ENCODE measurements at places on chromosomes 7 and 10.

DNA sequence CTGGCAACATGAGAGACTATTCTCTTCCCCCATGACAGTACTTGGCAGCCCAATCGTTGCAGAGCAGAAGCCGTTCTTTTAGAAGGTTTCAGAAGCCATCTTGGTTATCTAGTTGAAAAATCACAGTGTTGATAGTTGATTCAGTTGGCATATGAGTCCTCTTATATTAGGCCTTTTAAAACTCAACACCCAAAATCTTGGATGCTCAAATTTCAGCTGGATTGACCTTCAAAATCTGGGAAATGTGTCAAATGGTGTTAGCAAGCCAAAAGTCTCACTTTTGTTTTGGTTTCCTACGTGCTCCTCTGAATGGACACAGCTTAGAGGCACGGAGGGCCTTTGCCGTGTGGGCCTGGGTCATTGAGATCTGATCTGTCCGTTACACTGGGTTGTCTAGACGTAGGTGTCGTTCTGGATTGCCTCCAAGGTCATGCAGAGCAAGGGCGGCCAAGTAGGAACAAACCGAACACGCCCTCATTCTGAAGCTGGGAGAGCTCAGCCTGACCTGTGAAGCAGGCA, 59.3 kb upstream of the BMPER start:
- DNase-seq = no peak

- no peak for DNase-seq
These were observed 657.3 kb downstream of the TYW1 start for GRCh38 chr7:67653856-67654454.

- DNase-seq = no peak
These were observed 24.6 kb downstream of the HTR5A start for GRCh38 chr7:155094636-155095135.

DNA sequence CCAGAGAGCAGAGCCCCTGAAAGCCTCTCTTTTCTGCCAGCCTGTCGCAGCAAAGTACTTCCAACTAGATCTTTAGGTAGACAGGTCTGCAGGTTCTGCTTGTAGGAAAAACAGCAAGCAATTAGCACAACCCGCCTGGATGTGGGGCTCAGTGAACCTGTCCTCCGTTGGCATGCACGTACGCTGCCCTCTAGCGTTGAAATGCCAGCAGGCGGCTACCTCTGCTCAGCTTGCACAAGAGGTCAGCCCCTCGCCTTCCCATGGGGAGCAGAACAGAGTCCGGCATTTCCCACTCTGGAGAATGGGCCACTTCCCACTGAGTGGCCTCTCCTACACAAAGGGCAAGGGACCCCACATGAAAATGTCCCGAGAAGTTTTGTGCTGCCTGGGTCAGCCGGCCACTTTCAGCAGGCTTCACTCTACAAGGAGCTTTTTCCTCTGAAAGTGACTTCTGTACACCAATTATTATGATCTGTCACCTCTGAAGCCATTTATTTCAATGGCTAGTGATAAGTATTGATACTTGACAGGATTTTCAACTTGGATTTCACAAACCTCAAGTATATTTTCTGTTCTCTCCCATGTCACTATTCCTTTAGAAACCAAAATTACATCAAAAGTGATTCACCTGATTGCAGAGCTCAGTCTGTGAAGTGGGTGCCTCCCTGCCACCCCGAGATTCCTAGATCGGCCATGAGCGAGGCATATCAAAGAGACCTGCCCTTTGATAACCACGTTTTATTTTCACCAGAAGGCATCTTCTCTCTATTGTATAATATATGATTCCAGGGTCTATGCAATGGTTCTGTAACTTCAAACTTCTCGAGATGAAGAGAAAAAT, 56.7 kb downstream of the JCAD start:
- peak; percentile 71 for DNase-seq

DNA sequence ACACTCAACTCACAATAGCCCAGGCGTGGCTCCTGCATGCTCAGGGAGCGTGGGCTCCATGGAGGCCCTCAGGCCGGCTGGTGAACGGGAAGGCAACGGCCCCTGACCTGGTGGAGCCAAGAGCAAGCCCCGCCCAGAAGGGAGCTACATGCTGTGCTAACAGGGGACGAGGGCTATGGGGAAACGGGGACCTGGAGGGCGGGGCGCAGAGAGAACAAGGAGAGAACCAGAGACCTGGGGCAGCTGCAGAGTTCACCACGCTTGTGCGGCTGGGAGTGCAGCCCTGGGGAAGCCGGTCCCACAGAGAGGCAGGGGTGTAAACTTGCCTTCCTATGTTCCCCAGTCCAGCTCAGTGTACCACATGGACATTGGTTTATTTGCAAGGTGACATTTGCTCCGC, 69.2 kb upstream of the PPP2R2D start:
- no peak for DNase-seq

DNA sequence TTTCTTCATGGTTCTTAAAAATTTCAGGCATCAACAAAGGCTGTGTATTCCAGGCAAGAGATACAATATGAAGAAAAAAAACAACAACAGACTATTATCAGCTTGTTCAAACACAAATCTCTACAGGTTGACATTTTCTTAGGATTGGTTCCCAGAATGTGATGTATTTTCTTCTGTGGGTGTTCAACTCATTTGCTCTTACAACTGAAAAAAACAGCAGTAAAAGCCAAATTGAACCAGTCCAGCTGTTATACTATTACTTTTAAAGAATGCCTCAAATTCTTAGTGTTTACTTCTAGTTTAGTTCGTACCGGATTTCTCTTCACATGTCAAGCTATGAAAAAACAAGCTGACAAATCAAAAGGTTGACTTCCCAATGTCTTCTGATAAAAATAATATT, 60.7 kb downstream of the CNTNAP2 start:
- no peak for DNase-seq

GRCh38 chr7:132207782-132208181, 368.5 kb downstream of the PLXNA4 start:
- no peak for DNase-seq

DNA sequence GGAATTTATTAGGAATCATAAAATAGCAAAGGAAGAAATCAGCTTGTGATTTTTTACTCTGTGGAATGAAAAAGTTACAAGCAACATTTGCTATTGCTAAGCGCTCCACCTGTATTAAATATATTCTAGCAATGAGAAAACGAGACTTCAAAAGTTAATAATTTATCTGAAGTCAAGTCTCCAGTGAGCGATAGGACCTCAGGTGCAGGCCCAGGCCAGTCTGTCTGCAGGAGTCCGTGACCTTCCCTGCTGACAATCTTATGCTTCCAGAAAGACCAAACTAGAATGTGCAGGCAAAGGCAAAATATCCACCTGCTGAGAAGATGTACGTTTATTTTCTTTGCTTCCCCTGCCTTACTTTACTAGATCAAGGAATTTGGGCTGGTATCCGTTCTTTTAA, 22.7 kb downstream of the MRC1 start:
- no peak for DNase-seq

GRCh38 chr10:124000792-124001201, 92.6 kb downstream of the CHST15 start:
- DNase-seq = no peak

GRCh38 chr10:49398986-49399385, 3.1 kb upstream of the DRGX start:
- no peak for DNase-seq

DNA sequence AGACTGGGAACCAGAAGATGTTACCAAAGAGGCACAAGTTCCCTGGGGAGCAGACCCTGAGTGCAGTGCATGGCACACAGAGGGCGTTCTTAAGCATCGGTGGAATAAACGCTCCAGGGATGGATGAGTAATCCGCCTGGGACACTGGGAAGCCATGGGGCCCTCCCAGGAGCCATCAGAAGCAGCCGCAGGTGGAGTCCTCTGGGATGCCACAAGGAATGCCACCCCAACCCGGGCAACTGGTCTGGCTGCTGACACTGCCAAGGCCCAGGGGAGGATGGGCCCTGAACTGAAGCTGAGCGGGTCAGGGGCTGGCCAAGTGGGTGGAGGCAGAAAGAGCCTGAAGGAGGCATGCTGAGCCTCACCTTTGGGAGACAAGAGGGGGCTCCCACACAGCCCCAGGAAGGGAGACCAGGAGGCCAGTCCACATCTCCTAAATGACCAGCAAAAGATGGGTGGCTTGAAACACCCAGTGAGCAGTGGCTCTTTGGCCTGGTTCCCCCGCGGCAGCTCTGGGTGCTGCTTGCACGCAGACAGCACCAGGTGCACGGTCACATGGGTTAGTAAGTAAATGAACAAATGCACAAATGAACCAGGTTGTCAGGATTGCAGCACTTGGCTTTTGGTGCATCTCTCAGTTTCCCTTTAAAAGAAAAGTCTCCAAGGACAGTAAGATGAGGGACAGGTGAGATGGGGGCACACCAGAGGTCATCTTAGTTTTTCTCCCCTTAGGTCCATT, 141.3 kb upstream of the ZMIZ1 start:
- DNase-seq = no peak

GRCh38 chr7:94297397-94297838, 97.3 kb upstream of the COL1A2 start:
- DNase-seq = no peak

GRCh38 chr10:99798031-99798430, 15.6 kb downstream of the ABCC2 start:
- no peak for DNase-seq

GRCh38 chr10:99540306-99540656, 7.5 kb downstream of the NKX2-3 start:
- no peak for DNase-seq

DNA sequence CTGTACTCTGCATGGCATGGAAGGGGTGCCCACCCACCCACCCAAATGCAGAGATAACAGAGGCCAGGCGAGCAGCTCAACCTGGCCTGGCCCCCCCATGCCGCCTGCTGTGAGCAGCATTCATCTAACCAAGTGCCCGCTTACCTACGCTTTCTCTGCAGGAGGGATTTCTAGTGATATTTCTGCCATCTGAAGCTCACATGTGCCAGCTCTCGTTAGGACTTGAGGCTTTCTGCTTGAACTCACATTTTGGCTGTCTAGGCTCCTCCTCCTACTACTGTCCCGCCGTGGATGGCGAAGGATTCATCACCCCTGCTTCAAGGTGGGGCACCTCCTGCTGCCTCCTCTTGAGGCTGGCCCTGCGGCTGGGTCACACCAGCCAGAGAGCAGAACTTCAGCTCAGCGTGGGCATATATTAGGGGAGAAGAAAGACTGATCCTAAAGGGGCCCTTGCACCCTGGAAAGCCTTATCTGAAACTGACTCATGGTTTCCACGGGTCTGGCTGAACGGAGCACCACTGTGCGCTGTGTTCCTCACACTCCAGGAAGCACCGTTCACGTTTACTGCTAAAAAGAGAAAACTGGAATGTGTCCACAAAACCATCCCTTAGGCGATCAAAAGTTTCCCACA, 45.5 kb downstream of the CTBP2 start:
- DNase-seq = no peak

- DNase-seq = no peak
These were observed 48.0 kb downstream of the CREB3L2 start for GRCh38 chr7:137953665-137954470.

- no peak for DNase-seq
These were observed 70.1 kb upstream of the VWC2 start for GRCh38 chr7:49703337-49703736.

DNA sequence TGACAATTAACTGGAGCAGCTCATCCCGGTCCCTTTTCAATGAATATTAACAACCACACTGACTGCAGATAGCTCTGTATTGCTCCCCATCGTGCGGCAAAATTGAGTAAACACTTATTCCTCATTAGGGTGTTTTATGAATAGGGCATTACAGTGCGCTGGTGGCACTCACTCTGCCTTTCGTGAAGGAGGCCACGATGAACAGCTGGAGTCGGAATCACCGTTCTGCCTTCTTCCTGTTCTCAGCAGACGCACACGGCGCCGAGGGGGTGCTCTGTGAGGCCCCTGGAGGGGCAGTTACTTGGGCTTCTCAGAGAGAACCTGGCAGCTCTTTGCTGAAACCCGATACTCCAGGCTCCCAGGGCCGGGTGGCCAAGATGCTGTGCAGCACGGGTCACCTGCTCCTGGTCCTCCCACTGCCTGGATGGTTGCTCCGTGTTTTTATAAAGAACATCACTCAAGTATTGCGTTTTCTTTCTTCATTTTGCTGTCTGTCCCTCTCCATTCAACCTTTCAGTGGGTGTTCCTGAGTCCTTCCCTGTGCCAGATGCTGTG, 241.9 kb downstream of the GLRX3 start:
- no peak for DNase-seq

DNA sequence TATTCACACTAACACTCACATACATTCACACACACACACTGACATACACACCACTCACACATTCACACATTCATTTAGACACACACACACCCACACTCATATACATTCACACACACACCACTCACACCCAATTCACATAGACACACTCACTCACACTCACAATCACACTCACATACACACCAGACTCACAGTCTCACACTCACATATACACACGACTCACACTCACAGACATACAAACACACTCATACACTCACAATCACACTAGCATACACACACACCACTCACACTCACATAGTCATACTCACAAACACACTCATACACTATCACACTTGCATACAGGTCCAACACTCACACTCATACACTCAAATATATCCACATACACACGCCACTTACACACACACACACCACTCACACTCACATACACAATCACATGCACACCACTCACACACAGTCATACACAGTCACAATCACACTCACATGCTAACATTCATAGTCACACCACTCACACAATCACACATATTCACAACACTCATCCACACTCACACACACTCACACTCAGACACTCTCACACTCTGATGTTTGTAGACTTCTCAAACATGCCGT, 312.6 kb downstream of the SFMBT2 start:
- DNase-seq = no peak

DNA sequence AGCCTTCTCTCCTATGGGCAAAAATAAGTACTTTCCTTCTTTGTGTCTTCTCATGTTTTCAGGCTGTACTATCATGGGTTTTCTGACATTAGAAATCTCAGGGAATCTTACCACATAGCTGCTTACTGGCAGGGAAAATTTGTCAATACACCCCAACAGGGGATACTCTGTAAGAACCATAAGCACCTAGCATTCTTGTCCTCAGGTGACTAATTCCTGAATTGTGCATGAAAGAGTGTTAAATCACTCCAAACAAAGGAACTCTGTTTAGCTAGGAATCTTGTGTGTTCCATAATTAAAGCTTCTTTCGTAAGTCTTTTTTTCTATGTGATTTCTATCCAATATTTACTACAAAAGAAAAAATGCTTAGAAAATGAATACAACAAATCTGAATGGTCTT, 206.7 kb upstream of the POT1 start:
- no peak for DNase-seq

DNA sequence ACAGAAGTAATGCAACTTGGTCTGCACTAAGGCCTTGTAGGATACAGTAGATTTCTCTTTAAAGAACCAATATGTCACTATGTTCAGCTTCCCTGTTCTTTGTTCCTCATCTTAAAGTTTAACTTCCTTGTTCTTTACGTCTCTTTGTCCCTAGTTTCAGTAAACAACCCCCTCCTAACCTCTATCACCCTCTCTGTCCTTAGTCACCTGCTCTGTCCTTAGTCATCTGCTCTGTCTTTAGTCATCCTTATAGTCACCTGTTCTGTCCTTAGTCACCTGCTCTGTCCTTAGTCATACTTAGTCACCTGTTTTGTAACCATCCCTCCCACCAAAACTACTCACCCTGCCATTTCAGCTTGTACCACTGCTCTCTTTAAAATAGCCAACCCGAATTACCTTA, 144.6 kb upstream of the TMEM106B start:
- DNase-seq = no peak
